ENCODE measurements at places on chromosomes 3 and 15. TPM values are rescaled to one million over a fixed set of nuclear protein-coding genes. Genes with fewer than 3 reads are reported as not detected.

- no peak overlapping the region for H3K27ac ChIP-seq
- H3K27me3 ChIP-seq: peaks cover 27% of the 10 kb centered on the region
- no peak overlapping the region for H3K4me3 ChIP-seq
- no peaks in the 10 kb centered on the region for H3K4me1 ChIP-seq
- H3K36me3 ChIP-seq: no peaks in the 10 kb centered on the region
- DNase-seq: no peak
Measured at GRCh38 chr15:69939513-69940440, 157.9 kb downstream of the TLE3 start.

GRCh38 chr15:68789534-68790241 is 31.0 kb downstream of the ANP32A start:
- no peak overlapping the region for H3K4me3 ChIP-seq
- H3K4me1 ChIP-seq: peaks cover 64% of the 10 kb centered on the region
- no peaks in the 10 kb centered on the region for H3K27me3 ChIP-seq

DNA sequence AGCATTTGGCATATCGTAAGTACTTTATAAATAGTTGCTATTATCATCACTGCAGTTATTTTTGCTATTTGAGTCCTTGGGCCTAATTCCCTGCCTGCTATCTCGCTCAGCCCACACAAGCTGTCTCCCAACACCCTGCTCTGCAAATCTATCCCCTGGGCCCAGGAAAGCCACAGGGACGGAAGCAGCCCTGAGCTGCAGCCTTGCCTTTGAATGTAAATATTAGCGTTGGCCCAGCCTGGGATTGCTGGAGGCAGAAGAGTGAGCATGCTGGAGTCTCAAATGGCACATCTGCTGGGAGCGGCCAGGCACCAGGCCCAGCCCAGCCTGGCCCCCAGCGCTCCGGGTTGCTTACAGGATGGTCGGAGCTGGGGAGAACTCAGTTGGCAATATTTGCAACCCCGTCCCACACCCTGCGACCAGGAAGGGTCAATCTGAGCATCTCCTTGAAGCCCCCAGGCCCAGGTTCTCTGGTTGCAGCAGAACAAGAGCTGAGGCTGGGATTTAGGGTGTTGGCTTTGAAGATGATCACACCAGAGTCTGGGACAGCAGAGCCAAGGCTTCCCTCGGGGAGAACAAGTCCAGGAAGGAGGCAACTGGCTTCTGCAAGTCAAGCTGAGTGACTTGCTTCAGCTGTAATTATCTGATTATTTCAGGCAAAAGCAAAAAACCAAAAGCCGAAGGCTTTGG is 529.6 kb downstream of the SHQ1 start:
- H3K27ac ChIP-seq: no peak overlapping the region
- H3K27me3 ChIP-seq: no peaks in the 10 kb centered on the region
- DNase-seq: no peak
- H3K36me3 ChIP-seq: no peaks in the 10 kb centered on the region
- no peak overlapping the region for H3K4me3 ChIP-seq
- H3K4me1 ChIP-seq: peaks cover 2% of the 10 kb centered on the region

- H3K27ac ChIP-seq: peak overlapping the region; percentile 69
- no peaks in the 10 kb centered on the region for H3K36me3 ChIP-seq
- peak; percentile 25 for DNase-seq
- H3K4me1 ChIP-seq: peaks cover 22% of the 10 kb centered on the region
- no peaks in the 10 kb centered on the region for H3K27me3 ChIP-seq
- peak overlapping the region; percentile 72 for H3K4me3 ChIP-seq
Measured at GRCh38 chr3:17749705-17750293, 7.4 kb upstream of the TBC1D5 start.

RTP3 gene
- not detected for total RNA-seq

DNA sequence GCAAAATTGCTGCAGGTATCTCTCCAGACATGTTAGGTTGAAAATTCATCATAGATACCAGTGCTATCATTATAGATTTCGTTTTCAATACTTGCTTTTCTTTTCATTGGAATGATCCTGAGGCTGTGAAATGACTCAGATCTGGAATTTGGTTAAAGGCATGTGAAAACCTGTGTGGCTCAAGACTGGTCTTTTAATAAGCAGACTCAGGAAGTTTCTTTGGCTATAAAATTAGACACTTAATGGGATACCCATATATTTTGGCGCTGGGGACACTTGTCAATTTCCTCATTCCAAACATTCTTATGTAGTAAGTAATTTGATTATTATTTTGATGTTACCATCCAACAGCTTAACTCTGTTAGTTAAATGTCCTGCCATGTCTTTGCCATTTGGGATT is 1041.1 kb upstream of the GBE1 start:
- no peaks in the 10 kb centered on the region for H3K4me1 ChIP-seq
- H3K36me3 ChIP-seq: no peaks in the 10 kb centered on the region
- H3K4me3 ChIP-seq: no peak overlapping the region
- DNase-seq: no peak
- H3K27me3 ChIP-seq: no peaks in the 10 kb centered on the region

FETUB gene
- total RNA-seq: not detected

DNA sequence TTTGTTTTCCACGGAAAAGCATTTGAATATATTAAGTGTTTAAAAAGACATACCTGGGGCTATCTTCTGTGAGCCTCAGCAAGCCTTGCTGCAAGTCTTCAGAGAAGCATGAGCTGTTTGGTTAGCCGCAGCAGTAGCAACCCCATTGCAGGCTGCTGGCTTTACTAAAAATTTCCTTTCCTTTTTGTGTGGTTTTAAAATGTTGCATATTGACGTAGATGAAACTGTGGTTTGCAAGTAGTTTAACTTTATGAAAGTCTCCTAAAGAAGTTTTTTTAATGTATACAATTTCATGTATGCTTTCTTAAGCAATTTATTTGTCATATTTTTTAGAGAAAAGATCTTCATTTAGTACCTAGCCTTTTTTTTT is at the start of gene GPR171:
GPR171 (minus strand) TSS at position 166 of the 370 bp plus-strand sequence. CDS start 3,830 bp downstream, outside the sequence.
- H3K4me3 ChIP-seq: peak within 1 kb of the TSS; percentile 90
- DNase-seq: peak; percentile 82
- peaks cover 60% of the 10 kb centered on the region for H3K4me1 ChIP-seq
- no peaks in the 10 kb centered on the region for H3K27me3 ChIP-seq
- peak within 1 kb of the TSS; percentile 98 for H3K27ac ChIP-seq

FSTL1 gene
- 0.30 TPM for total RNA-seq

DNA sequence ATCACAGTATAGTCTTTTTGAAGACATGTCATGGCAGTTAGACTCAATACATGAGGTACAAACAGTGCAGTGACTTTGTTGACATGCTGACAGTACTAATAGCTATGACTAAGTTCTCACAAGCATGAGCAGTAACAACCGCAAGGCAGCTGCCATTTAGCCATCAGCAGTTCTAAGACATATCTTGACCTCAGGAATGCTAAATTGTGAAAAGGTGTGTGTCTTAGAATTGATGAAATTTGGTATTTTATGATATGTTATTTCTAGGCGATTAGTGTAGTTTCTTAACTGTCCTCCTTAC is 60.7 kb upstream of the FURIN start:
- DNase-seq: no peak
- H3K36me3 ChIP-seq: peaks cover 79% of the 10 kb centered on the region
- H3K27me3 ChIP-seq: no peaks in the 10 kb centered on the region
- no peak overlapping the region for H3K4me3 ChIP-seq
- H3K27ac ChIP-seq: peak overlapping the region; percentile 86

LYZL4 gene
- total RNA-seq: not detected

DNA sequence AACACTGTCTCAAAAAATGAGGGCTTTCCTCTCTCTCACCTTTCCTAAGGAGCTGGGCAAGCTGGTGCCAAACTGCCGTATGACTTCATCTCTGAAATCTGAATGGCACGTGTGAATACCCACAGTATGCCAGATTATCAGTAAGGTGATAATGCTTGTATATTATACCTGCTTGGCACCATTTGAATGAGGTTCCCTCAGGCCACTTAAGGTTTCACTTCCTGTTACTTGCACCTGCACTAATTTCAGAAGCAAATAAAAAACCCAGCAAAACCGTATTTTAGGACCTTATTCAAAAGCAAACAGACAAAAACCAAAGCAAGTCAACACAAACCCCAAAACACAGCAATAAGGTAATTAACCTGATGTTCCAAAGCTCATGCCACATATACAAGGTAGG is 19.7 kb downstream of the FOXP1 start:
- H3K36me3 ChIP-seq: peaks cover 3% of the 10 kb centered on the region
- H3K27ac ChIP-seq: no peak overlapping the region
- no peaks in the 10 kb centered on the region for H3K27me3 ChIP-seq
- peaks cover 2% of the 10 kb centered on the region for H3K4me1 ChIP-seq
- no peak overlapping the region for H3K4me3 ChIP-seq

- no peak overlapping the region for H3K27ac ChIP-seq
- H3K27me3 ChIP-seq: no peaks in the 10 kb centered on the region
- peaks cover 41% of the 10 kb centered on the region for H3K4me1 ChIP-seq
- H3K4me3 ChIP-seq: no peak overlapping the region
- DNase-seq: no peak
Measured at GRCh38 chr3:43503067-43503728, 118.6 kb downstream of the ANO10 start.

RFC4 gene
- total RNA-seq: 89.3 TPM

DNA sequence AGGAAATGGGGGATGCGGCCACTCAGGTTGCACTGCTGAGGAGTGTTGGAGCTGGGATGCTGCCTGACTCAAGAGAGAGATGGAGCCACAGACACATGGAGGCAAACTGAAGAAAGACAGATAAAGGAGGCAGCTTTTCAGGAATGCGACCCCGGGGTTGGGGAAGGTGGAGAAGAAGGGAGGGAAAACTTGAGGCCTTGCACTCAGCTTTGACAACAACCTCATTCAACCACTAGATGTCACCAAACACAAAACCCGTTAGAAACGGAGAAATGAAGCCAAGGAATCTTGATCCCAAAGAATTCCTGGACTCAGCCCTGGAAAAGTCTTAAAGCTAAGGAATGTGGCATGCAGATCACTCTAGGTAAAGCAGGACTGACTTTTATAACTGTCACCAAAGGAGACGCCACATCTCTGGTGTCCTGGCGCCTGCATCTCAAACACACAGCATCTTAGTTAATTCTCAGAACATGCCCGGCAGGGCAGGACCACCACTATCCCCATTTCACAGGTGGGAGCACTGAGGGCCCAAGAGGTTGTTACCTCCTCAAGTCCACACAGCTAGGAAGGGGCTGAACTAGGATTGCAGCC is 59.6 kb upstream of the LMCD1 start:
- H3K4me3 ChIP-seq: no peak overlapping the region
- H3K36me3 ChIP-seq: no peaks in the 10 kb centered on the region
- H3K27ac ChIP-seq: no peak overlapping the region
- H3K4me1 ChIP-seq: no peaks in the 10 kb centered on the region

GRCh38 chr3:193229851-193230420 is 11.1 kb upstream of the PLAAT1 start:
- H3K4me3 ChIP-seq: no peak overlapping the region
- no peaks in the 10 kb centered on the region for H3K36me3 ChIP-seq
- peaks cover 4% of the 10 kb centered on the region for H3K27me3 ChIP-seq
- no peak overlapping the region for H3K27ac ChIP-seq
- no peak for DNase-seq

ACTC1 gene
- not detected for total RNA-seq

- DNase-seq: no peak
- H3K36me3 ChIP-seq: no peaks in the 10 kb centered on the region
- no peak overlapping the region for H3K4me3 ChIP-seq
- peaks cover 13% of the 10 kb centered on the region for H3K4me1 ChIP-seq
- H3K27ac ChIP-seq: no peak overlapping the region
- H3K27me3 ChIP-seq: no peaks in the 10 kb centered on the region
Measured at GRCh38 chr3:39188271-39189149, 3.9 kb downstream of the XIRP1 start.

DNA sequence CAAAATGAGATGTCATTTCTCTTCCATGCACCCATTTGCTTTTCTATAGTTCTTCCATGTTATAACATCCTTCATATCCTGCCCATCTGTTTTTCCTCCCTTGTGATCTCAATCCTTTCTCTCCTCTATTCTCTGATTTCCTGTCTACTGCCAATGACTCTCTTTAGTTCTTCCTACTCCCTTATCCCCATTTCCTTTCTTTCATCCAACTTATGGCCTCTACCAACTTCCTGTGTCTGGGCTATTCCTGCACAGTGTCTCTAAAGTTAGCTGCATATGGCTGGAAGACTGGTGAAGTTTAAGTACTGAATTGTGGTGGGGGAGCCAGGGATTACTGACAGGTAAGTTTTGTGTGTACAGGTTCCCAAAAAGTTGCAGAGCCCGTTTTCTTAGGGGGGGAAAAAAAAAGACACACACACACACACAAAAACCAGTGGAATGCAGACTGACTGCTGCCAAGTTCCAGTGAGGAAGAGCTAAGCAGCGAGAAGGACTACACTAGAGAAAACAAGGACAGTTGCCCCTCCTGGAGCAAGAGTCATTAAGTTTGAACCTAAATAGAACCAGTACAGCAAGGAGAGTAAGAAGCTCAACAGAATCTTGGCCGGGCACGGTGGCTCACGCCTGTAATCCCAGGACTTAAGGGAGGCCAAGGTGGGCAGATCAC is 28.8 kb downstream of the XRN1 start:
- DNase-seq: no peak
- no peak overlapping the region for H3K4me3 ChIP-seq
- no peaks in the 10 kb centered on the region for H3K27me3 ChIP-seq

GRCh38 chr15:82056958-82057823 is 11.4 kb upstream of the MEX3B start:
- H3K27ac ChIP-seq: no peak overlapping the region
- no peaks in the 10 kb centered on the region for H3K4me1 ChIP-seq
- no peaks in the 10 kb centered on the region for H3K36me3 ChIP-seq

- H3K27me3 ChIP-seq: no peaks in the 10 kb centered on the region
- H3K4me1 ChIP-seq: peaks cover 38% of the 10 kb centered on the region
- DNase-seq: no peak
- H3K4me3 ChIP-seq: no peak overlapping the region
Measured at GRCh38 chr3:72421126-72421525, 427.1 kb downstream of the SHQ1 start.

DUOXA2 gene
- not detected for total RNA-seq

DNA sequence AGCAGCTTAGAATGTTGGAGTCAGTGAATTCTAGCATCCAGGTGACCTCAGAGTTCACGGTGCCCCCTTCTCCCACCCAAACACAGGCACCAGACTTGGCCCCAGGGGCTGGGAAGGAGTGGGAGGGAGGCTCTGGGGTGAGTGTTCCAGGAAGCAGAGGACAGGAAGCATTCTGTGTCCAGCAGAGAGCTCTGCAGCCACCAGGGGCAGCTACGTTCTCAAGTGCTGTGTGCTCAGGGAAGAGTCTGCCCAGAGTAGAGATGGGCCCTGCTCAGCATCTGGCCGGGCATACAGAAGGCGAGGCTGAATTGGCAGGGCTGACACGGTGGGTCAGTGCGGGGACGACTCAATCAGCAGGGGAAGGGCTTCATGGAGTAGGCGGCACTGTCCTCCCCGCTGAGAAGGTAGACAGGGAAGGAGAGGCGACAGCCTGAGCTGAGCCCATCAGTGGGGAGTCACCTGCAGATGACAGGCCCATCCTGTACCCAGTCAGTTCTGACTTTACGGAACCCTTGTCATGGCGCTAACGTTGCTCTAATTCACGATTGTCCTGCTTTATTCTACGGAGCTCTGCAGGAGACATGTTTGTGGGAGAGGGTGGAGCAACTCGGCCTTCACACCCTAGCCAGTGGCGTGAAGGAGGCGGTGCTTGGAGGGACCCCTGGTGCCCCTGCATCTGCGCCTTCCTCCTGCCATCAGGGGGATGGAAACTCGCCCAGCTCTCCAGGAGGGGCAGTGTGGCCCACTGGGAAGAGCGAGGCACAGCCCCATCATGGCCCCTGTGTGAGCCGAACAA is 82.2 kb downstream of the C3orf70 start:
- H3K4me3 ChIP-seq: no peak overlapping the region
- H3K27me3 ChIP-seq: no peaks in the 10 kb centered on the region
- H3K27ac ChIP-seq: no peak overlapping the region
- no peaks in the 10 kb centered on the region for H3K4me1 ChIP-seq
- H3K36me3 ChIP-seq: no peaks in the 10 kb centered on the region

GRCh38 chr15:68207176-68207935 is 2.2 kb upstream of the CALML4 start:
- peak overlapping the region; percentile 62 for H3K27ac ChIP-seq
- no peaks in the 10 kb centered on the region for H3K27me3 ChIP-seq
- no peak overlapping the region for H3K4me3 ChIP-seq
- no peaks in the 10 kb centered on the region for H3K36me3 ChIP-seq
- H3K4me1 ChIP-seq: peaks cover 46% of the 10 kb centered on the region

Measured in activated CD4-positive, alpha-beta memory T cell treated with anti-CD3 and anti-CD28 coated beads, Interleukin-2, amount 10 ng/mL, durations not matched to agents 7 days and 5 days (primary cell).